Fibroblast of skin of right quadriceps (primary cell): ENCODE measurements at places on chromosomes 2 and 18.

- DNase-seq, result no peak
These were observed 58.1 kb downstream of the CYP26B1 start for GRCh38 chr2:72089537-72089936.

DNA sequence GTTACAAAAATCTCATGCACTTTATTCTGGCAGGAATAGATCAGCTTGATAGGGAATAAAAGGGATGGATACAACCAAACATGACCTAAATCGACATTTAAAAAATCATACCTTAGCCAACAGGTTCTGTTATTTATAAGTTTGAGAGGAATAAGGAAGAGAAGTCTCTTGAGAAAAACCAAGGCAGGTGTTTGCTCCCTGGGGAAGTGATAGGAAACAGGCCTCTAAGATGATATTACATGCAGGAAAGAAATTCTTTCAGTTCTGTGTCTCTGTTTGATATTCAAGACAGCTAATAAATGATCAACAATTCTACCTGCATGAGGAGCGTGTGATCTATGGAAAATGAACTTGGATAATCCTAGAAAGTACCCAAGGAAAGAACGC is 184.8 kb upstream of the ZEB2 start:
- DNase-seq, result no peak

- no peak for DNase-seq
These were observed 47.9 kb upstream of the B3GNT7 start for GRCh38 chr2:231347638-231348037.

GRCh38 chr2:31382452-31383120 is 32.0 kb downstream of the XDH start:
- DNase-seq, result peak; percentile 66

- no peak for DNase-seq
These were observed 11.9 kb downstream of the STON1 start for GRCh38 chr2:48541666-48542389.

DNA sequence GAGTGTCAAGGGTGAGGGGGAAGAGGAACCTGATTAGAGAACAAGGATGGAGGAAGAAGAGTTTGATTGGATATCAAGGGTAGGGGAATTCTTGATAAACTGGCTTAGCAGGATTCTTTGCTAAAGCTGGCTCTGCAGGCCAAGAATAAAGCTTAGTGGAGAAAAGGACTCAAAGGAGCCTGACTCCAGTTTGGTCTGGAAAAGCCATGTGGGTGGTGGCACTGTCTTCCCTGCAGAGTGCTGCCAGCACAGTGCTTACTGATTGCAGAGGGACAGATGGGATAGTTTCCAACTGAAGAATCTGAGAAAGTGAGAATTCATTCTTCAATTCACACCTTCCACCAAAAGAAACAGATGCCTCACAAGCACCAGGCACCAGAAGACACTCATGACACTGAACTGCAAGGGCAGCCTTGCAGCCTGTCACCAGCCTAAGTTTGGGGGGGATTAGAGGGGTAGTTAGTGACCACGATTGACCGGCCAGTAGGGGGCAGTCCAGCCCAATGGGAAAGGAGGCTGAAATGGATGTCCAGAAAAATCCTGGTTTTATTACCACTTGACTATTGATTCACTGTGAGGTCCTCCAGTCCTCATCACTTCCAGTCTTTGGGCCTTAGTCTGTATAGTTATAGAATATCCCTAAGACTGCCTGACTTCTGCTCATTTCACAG is 334.5 kb downstream of the SMAD2 start:
- no peak for DNase-seq

- no peak for DNase-seq
These were observed 1908.4 kb upstream of the PIK3C3 start for GRCh38 chr18:40046596-40046995.

GRCh38 chr18:34126121-34126520 is 98.6 kb downstream of the NOL4 start:
- no peak for DNase-seq

- peak; percentile 94 for DNase-seq
These were observed 163.5 kb downstream of the UXS1 start for GRCh38 chr2:106030287-106031268.

- peak; percentile 49 for DNase-seq
These were observed 64.4 kb downstream of the COL5A2 start for GRCh38 chr2:189115126-189115525.

DNA sequence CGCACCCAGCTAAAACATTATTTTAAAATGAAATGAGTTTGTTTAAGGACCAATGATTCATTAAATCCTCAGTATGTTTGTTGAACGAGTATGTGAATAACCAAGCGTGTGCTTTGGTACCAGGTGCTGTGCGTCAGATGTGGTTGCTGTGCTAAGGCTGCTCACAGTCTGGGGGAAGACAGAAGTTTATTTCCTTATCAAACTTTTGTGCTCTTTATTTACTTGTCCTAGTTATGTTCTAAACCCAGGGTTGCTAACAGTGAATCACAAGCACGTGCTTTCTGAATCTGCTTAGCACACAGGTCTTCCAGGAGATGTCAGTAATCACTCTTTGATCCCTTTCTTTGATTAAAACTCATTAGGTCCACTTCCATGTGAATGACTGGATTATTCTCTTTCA is 37.0 kb downstream of the RAPGEF4 start:
- no peak for DNase-seq

DNA sequence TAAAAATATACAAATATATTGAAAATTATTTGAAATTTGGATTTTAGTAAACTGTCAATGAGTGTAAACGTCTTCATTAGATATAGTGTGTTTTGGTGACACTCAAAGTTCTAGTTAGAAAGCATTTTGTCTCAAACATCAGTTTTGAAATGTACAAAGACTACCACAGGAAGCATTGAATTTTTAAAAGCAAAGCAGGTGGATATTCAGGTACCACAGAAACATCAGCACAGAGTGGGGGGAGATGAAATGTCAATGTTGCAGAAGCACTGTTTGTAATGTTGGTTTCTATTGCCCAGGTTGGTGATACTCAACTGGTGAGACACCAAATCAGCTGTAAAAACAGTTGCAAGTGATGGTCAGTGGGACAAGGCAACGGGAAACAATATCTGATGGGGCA is 136.5 kb upstream of the ITGA4 start:
- no peak for DNase-seq

DNA sequence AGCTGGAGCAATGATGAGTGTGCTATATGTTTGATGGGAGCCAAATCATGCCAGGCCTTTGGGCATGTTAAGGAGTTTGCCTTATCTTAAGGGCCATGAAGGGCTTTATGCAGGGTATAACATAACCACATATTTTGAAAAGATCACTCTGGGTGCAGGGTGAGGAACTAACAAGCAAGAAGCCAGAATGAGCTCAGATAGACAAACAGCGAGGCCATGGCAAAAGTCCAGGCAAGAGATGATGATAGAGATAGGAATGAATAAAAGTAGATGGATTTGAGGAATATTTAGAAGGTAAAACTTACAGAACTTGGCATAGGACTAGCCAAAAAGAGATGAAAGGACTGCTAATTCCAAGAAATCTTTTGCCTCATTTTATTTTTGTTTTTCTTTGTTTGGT is 6.7 kb downstream of the GALNT3 start:
- DNase-seq, result no peak

DNA sequence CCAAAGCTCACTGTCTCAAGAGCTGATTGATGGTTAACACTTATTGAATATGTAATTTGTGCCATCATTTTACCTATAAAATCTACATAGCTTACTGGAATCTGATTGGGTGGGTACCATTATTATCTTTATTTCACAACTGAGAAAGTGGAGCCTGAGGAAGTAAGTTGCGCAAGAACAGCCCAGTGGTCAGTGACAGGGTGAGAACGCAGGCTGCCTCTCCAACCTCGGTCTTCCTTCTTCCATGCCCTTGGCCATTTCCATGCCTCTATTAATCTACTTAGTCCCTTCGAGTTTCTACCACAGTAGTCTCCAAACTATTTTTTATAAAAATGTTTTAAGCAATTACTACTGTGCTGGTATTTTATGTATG is 390.9 kb upstream of the VWC2L start:
- no peak for DNase-seq

GRCh38 chr2:141186413-141187074 is 944.3 kb downstream of the LRP1B start:
- no peak for DNase-seq

DNA sequence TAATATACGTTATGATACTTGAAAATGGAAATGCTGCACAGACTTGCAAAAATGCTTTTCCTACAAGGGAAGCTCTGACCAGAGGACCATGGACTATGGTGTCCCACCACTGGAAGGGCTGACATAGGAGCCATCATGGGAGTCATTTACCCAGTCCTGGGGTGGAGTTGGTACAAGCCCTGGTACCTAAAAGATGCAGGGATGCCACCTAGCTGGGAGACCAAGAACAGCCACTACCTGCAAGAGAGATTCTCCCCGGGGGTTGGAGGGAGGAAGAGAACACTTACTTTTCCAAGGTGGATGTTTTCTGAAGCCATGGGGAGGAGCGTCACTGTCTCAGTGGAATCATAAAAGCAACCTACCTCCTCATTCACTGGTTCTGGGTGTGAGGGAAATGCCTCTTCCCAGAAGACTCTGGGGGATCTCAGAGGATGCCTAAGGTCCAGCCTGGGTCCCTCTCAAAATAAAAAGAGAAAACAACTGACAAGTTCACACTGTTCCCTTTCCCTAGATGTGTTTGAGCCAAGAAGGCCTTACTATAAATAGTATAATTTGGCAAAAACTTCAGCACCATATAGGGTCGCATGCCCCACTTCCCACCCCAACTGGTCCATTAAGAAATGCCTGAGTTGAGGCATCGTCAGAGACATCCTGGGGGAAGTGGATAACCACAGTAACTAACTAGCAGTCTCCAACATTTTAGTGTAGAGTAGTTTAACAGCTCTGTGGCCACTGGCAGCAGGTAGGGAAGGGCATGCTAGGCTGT is 39.9 kb downstream of the REEP1 start:
- DNase-seq, result no peak

DNA sequence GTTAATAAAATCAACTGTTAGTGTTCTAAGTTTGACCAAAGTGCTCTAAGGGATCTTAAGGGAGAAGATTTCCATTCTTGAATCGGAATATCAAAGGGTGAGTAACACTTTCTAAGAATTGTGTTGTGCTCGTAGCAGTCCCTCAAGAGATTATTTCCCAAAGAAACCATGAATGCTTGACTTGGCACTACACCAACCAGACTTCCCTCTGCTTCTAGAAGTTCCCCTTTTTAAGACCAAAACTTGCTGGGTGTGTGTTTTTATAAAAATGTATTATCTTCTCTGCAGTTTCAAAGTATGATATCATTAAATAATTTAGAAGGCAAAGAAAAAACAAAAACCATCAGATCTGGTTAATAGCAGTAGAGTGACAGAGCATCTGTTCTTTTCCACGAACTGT is 522.0 kb upstream of the FAM98A start:
- DNase-seq, result no peak

DNA sequence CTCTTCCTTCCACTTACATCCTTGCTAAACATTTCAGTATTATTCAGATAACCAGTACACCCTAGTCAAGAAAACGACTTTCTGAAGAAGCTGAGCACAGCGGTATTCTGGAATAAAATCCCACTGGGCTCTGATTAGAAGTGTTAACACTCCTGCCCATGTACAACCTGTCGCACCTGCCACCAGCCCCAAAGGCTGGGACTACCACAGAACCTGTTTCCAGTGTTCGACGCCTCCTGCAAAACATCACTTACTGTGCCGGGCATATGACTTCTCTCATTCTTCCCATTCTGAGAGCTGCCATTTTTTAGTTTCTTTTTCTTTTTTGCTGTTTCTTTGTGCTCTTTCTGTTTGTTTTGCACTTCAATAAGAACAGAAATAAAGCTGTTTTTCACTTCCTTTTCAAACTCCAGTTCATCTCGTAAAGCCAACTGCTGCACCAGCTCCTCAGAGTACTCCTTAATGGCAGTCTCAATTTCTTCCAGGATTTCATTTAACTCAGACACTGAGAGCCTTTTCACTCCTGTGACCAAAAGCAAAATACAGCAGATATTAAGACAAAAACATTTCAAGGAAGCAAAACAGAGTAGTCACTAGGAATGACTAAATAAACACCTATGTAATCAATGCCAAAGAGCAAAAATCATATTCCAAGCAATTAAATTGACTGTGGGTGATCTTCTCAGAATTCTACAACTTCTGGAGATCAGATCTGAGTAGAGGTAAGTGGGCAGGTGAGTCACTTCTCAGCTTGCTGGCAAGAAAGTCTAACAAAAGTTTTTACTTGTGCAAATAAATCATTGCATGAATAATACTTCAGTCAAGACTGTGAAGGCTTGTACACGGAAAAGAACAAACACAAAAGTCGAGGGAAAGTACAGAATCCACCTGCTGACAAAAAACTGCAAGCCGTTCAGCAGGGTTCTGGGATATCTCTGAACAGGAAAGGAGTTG is 19.3 kb downstream of the FEZ2 start:
- no peak for DNase-seq

DNA sequence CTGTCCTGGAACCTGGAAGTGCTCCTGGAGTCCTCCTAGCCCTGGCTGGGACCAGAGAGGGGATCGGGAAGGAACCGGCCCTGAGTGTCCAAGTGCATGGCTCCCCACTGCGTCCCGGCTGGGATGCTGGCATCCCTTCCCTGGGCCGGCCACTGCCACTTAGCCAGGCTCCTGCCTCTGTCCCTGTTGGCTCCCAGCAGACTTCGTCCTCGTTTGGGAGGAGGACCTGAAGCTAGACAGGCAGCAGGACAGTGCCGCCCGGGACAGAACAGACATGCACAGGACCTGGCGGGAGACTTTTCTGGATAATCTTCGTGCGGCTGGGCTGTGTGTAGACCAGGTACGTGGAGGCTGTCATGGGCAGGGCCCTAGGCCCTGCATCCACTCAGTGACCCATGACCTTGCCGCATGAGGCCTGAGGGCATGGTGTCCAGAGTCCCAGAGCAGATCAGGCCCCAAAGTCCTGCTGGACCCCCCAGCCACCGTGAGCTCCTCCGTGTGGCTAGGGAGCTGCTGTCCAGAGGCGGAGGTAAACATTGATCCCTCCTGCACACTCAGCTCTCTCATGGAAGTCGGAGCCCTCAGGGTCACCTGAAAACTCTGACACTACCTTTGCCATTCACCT is 7.1 kb downstream of the ANO7 start:
- no peak for DNase-seq

- no peak for DNase-seq
These were observed 52.5 kb downstream of the PRPF40A start for GRCh38 chr2:152664725-152665124.

- no peak for DNase-seq
These were observed 45.5 kb downstream of the SLC14A2 start for GRCh38 chr18:45660746-45661145.
